HCT116 (cell line): ENCODE measurements at places on chromosomes 12 and 14. TPM values are rescaled to one million over a fixed set of nuclear protein-coding genes. Genes with fewer than 3 reads are reported as not detected.

ANKRD33 gene
- total RNA-seq, result not detected

LIN7A gene
- total RNA-seq, result 1.5 TPM

KRT80 gene
- total RNA-seq, result 8.8 TPM

DNA sequence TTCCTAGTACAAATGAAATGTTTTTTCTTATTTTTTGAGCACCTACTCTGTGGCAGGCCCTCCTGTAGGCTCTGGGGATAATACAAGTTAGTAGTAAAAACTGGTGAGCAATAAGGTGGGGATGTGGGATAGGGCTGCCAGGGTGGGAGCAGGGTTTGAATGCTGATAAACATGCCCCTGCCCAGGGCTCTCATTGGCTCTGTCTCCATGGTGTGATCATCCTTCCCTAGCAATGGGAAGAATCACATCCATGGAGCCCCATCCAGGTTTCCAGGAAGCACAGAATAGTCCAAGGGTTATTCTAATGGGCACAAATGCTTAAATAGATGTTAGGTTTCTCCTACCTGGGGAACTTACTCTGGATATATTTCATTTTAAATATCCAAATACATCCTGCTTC, 45.5 kb downstream of the GIT2 start:
- no peak overlapping the region for H3K4me3 ChIP-seq
- H3K27me3 ChIP-seq, result no peaks in the 10 kb centered on the region
- H3K4me1 ChIP-seq, result peaks cover 31% of the 10 kb centered on the region
- H3K36me3 ChIP-seq, result 0 out of 2 replicates have a peak, but pooled peaks cover 16% of the 10 kb centered on the region

DNA sequence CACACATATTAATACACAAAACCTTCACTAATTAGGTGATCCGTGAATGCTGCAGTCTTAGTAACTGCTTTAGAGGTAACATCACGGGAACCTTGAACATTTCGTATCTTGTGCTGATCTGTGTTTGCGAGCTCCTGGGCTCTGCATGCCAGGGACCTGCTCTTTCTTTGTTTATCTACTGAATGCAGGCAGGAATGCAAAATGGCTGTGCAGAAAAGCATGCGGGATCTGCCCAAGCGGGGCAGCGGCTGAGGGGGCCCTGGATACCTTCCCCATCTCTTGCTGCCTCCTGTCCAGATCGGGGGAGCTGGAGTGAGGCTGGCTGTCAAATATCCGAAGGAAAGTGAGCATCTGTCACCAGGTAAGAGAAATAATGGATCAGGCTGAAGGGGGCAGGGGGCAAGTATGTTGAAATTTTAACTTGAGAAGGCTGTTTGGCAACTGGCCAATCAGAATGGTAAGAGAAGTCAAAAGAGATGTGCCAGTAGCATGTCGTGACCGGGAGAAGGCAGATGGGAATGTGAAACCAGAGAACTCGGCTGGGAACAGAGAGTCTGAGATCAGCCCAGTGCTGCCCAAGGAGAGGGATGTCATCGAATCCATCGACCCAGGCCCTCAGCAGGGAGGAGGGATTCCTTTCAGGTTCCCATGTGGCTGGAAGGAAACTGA, 191.4 kb downstream of the TTC7B start:
- no peaks in the 10 kb centered on the region for H3K36me3 ChIP-seq
- H3K27ac ChIP-seq, result no peak overlapping the region
- no peak for DNase-seq

DNA sequence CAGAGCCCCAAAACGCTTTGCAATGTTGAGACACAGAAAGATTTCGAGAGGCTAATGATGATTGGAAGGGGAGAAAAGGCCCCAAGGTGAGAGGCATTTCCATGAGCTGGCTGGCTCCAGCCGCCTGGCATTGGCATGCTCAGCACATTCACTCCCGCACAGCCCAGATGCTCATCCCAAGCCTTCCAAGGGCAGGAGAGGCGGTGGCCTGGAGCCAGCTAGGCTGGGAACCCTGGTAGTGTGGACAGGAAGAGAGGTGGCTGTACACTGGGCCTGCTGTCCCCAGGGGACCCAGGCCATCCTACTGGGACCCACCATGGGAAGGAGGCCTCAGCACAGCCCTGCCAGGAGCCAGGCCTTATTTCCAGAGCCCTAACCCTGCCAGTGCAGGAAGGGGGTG, 72.2 kb downstream of the SPTB start:
- peaks cover 26% of the 10 kb centered on the region for H3K4me1 ChIP-seq
- no peak for DNase-seq
- H3K36me3 ChIP-seq, result no peaks in the 10 kb centered on the region
- H3K27me3 ChIP-seq, result no peaks in the 10 kb centered on the region
- H3K27ac ChIP-seq, result no peak overlapping the region
